Peyer's patch (tissue), 4 donors: ENCODE measurements at places on chromosomes 7 and 10.

DNA sequence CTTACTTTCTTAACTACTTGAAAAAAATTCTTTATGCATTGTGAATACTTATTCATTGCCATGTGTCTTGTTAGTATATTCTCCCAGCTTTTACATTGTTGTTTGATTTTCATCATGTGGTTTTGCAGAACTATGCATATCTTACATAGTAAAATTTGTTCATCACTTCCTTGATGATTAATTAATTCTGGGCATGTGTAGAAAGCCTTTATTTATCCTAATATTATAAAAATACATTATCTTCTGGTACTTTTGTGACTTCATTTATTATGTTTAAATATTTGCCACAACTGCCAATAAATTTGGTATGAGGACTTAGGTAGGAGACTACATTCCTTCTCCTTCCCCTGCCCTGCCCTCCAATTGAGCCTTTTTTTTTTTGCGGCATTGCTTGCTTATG is 166.0 kb upstream of the ZNF32 start:
- H3K4me1 ChIP-seq = peaks cover 4% of the 10 kb centered on the region
- H3K27me3 ChIP-seq = no peaks in the 10 kb centered on the region

DNA sequence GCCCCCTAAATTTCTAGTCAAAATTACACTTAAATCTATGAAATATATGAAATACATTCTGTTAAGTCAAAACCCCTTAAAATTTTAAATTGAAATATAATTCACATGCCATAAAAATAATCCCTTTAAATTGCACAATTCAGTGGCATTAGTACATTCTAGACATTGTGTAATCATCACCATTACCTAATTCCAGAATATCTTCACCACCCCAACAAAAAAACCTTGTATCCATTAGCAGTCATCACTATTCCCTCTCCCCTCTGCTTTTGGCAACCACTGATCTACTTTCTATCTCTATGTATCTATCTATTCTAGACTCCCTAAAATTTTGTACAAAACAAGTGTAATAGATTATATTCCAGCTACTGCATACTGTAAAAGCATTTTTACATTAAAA is 261.2 kb downstream of the GLI3 start:
- H3K27me3 ChIP-seq = no peaks in the 10 kb centered on the region
- H3K4me3 ChIP-seq = no peak overlapping the region
- no peaks in the 10 kb centered on the region for H3K4me1 ChIP-seq
- no peaks in the 10 kb centered on the region for H3K36me3 ChIP-seq

GRCh38 chr10:97222326-97222961 is 36.7 kb upstream of the SLIT1 start:
- H3K4me1 ChIP-seq = no peaks in the 10 kb centered on the region
- H3K36me3 ChIP-seq = no peaks in the 10 kb centered on the region
- H3K4me3 ChIP-seq = no peak overlapping the region
- no peak for DNase-seq

DNA sequence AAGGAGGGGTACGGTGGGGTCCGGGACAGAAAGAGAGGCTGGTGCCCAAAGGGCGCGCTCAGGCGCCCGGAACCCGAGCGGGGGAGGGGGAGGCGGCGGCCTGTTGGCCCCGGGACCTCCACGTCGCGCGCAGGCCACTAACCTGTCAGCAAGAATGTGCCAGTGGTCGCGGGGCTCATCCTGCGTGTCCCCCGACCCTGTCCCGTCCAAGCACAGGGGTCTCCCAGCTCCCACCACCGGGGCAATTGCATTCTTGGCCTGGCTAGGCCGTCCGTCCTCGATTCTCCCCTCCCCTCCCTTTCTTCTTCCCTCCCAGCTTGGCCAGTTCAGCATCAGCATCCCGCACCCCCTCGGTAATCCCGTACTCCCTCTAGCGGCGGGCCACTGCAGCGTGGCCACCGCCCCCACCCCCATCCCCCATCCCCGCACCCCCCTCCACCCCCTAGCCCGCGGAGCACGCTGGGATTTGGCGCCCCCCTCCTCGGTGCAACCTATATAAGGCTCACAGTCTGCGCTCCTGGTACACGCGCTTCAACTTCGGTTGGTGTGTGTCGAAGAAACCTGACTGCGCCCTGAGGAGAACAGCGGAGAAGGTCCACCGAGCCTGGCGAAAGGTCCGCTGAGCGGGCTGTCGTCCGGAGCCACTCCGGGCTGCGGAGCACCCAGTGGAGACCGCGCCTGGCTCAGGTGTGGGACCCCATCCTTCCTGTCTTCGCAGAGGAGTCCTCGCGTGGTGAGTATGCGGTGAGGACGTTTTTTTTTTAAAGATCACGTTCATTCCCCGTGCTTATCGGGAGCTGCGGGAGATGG is at the start of gene SGCE:
Gene SGCE (minus strand): TSS at position 286 of the 810 bp plus-strand sequence. CDS start 35 bp downstream, at position 251.
- H3K36me3 ChIP-seq = no peaks in the 10 kb centered on the region
- H3K27ac ChIP-seq = peak within 1 kb of the TSS; percentile 50
- peak; percentile 59 for DNase-seq
- no peaks in the 10 kb centered on the region for H3K4me1 ChIP-seq

DNA sequence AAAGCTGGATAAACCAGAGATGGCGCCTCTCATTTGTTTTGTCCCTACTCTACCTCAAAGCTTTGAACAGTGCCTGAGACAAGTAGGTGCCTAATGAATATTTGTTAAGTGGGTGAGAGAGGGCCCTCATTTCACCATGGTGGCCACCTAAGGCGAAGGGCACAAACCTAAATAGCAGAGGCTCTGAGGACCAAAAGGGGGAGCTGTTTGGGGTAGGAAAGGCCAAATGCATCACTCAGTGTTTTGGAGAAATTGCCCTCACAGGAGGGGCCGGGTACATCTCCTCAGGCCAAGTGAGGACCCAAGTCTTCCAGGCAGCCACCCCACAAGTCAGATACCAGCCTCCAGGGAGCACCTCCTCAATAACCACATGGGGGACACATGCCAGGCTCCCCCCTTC is 14.0 kb downstream of the IMPDH1 start:
- peaks cover 51% of the 10 kb centered on the region for H3K36me3 ChIP-seq
- H3K27me3 ChIP-seq = no peaks in the 10 kb centered on the region
- DNase-seq = no peak
- H3K27ac ChIP-seq = no peak overlapping the region
- H3K4me1 ChIP-seq = no peaks in the 10 kb centered on the region

- DNase-seq = peak; percentile 82
- H3K4me1 ChIP-seq = peaks cover 9% of the 10 kb centered on the region
- H3K27me3 ChIP-seq = no peaks in the 10 kb centered on the region
- H3K4me3 ChIP-seq = no peak overlapping the region
- no peaks in the 10 kb centered on the region for H3K36me3 ChIP-seq
Observed at GRCh38 chr10:93542358-93542791, 24.1 kb upstream of the FFAR4 start.

DNA sequence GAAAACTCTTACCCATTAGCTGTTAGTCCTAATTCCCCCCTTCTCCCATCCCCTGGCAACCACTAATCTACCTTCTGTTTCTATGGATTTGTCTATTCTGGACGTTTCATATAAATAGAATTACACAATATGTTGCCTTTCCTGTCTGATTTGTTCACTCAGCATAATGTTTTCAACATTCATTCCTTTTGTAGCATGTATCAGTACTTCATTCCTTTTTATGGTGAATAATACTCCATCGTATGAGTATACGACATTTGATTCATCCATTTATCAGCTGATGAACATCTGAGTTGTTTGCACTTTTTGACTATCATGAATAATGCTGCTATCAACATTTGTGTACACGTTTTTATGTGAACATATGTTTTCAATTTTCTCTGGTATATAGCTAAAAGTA is 4.4 kb upstream of the FRAT1 start:
- no peaks in the 10 kb centered on the region for H3K36me3 ChIP-seq
- H3K27ac ChIP-seq = no peak overlapping the region
- H3K4me3 ChIP-seq = no peak overlapping the region
- H3K4me1 ChIP-seq = no peaks in the 10 kb centered on the region
- DNase-seq = no peak
- no peaks in the 10 kb centered on the region for H3K27me3 ChIP-seq

GRCh38 chr10:115118346-115118745 is 25.2 kb downstream of the ATRNL1 start:
- H3K27ac ChIP-seq = no peak overlapping the region
- H3K36me3 ChIP-seq = no peaks in the 10 kb centered on the region
- no peaks in the 10 kb centered on the region for H3K4me1 ChIP-seq
- H3K4me3 ChIP-seq = no peak overlapping the region
- H3K27me3 ChIP-seq = no peaks in the 10 kb centered on the region

GRCh38 chr10:68247931-68248330 is 16.0 kb upstream of the ATOH7 start:
- no peak overlapping the region for H3K4me3 ChIP-seq
- no peaks in the 10 kb centered on the region for H3K4me1 ChIP-seq
- H3K27ac ChIP-seq = no peak overlapping the region
- no peaks in the 10 kb centered on the region for H3K27me3 ChIP-seq
- no peak for DNase-seq
- no peaks in the 10 kb centered on the region for H3K36me3 ChIP-seq

DNA sequence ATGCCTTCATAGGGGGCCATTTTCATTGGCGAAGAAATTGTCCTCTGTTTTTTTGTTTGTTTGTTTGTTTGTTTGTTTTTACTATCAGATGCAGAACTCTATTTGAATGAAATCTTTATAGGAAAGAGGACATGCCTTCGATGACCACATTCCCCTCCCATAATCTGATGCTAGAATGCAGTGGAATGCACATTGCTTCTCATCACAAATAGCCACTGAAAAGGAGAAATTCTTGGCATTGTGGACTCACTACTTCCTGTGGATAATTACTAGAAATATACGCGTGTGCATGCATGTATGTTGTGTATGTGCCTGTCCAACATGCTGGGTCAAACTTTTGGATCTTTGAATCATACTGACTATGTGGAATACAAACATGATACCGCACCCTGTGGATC is 70.5 kb upstream of the SFMBT2 start:
- H3K27me3 ChIP-seq = no peaks in the 10 kb centered on the region
- peak overlapping the region; percentile 5 for H3K27ac ChIP-seq
- DNase-seq = no peak
- no peaks in the 10 kb centered on the region for H3K4me1 ChIP-seq
- no peak overlapping the region for H3K4me3 ChIP-seq
- H3K36me3 ChIP-seq = no peaks in the 10 kb centered on the region

DNA sequence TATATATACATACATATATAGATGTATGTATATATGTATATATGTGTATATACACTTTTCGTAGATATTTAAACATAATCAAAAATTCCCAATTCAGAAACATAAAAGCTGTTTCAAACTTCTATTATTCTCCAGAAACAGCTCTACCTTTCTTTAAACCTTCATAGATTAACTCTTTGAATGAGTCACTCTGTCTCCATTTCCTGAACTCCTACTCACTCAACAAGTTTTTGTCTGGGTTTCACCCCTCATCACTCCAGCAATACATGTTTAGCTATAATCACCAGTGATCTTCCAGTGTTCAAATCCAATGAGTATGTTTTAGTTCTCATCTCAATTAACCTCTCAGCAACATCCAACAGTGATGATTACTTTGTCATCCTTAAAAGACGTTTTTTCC is 9.6 kb downstream of the DGKB start:
- H3K36me3 ChIP-seq = no peaks in the 10 kb centered on the region
- H3K27me3 ChIP-seq = no peaks in the 10 kb centered on the region
- no peaks in the 10 kb centered on the region for H3K4me1 ChIP-seq
- H3K4me3 ChIP-seq = no peak overlapping the region
- no peak overlapping the region for H3K27ac ChIP-seq

- H3K4me3 ChIP-seq = no peak overlapping the region
- H3K36me3 ChIP-seq = no peaks in the 10 kb centered on the region
- no peak for DNase-seq
Observed at GRCh38 chr7:132347858-132348257, 228.4 kb downstream of the PLXNA4 start.

GRCh38 chr10:104350127-104350635 is 3.5 kb upstream of the CFAP58 start:
- no peaks in the 10 kb centered on the region for H3K36me3 ChIP-seq
- H3K27ac ChIP-seq = peak overlapping the region; percentile 14
- no peak for DNase-seq
- H3K4me1 ChIP-seq = no peaks in the 10 kb centered on the region
- no peaks in the 10 kb centered on the region for H3K27me3 ChIP-seq

- no peak for DNase-seq
- H3K27ac ChIP-seq = no peak overlapping the region
Observed at GRCh38 chr7:80316811-80317210, 182.2 kb downstream of the GNAI1 start.

- no peak overlapping the region for H3K27ac ChIP-seq
- no peak overlapping the region for H3K4me3 ChIP-seq
- H3K36me3 ChIP-seq = no peaks in the 10 kb centered on the region
- no peaks in the 10 kb centered on the region for H3K4me1 ChIP-seq
- H3K27me3 ChIP-seq = no peaks in the 10 kb centered on the region
Observed at GRCh38 chr7:18320971-18321567, 174.5 kb upstream of the HDAC9 start.

DNA sequence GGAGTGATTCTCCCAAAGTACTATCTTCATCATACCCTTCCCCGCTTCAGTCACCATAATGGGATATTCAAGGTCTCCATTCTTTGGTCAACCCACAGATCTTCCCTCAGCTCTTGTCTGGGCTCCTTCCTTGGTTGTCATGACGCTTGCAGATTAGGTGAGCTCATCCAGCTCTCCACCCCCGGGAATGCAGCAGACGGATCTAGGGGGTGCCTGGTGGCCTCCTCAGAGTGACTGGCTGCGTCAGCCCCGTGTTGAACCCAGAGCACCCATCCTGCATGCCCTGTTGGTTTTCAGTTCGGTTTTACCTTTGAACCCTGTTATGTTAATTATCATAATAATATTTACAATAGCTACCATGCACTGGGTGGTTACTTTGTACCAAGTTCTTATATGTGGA is 6.4 kb downstream of the NEURL1 start:
- H3K4me3 ChIP-seq = no peak overlapping the region
- no peaks in the 10 kb centered on the region for H3K4me1 ChIP-seq
- no peak overlapping the region for H3K27ac ChIP-seq
- DNase-seq = no peak
- H3K36me3 ChIP-seq = no peaks in the 10 kb centered on the region

- H3K4me1 ChIP-seq = no peaks in the 10 kb centered on the region
- no peak overlapping the region for H3K27ac ChIP-seq
- H3K36me3 ChIP-seq = no peaks in the 10 kb centered on the region
- H3K4me3 ChIP-seq = no peak overlapping the region
- no peaks in the 10 kb centered on the region for H3K27me3 ChIP-seq
Observed at GRCh38 chr7:116886543-116887156, 24.3 kb downstream of the CAPZA2 start.
